ENCODE measurements at places on chromosomes 5 and 9.

DNA sequence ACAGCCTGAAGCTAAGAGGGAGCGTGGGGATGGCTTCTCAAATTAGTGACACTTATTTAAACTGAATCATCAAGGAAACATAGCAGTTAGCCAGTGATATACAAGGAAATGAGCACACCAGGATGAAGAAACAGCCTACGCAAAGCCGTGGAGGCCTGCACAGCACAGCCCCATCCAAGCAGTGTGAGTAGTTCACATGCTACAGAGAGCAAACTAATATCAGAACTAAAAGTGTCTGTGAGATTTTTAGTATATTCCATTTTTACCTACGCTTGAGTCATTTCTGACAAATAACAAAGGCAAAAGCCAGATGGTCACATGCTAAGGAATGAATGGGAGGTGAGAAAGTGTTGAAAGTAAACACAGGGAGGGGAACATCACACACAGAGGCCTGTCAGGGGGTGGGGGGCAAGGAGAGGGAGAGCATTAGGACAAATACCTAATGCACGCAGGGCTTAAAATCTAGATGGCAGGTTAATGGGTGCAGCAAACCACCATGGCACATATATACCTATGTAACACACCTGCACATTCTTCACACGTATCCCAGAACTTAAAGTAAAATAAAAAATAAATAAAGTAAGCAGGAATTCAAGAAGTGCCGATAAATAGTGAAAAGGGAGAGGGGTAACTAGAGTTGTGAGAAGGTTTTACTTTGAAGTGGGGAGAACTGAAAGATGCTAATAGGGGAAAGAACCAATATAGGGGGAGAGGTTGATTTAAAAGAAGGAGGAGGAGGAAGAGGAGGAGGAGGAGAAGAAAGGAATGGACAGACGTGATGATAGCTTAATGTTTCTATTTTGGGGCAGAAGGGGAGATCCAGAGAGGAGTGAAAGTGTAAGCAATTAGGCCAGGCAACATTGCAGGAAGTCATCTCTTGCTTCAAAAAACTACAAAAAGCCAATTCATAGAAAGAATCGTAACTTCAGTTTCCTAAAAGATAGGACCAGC lies 100.9 kb upstream of the PTGER4 start:
- DNase-seq: no peak

GRCh38 chr5:124040799-124041198 lies 528.8 kb downstream of the CSNK1G3 start:
- DNase-seq: no peak

- no peak for DNase-seq
Measured at GRCh38 chr9:134564431-134565170, 77.0 kb upstream of the COL5A1 start.

GRCh38 chr5:79901631-79902030 lies 89.4 kb downstream of the MTX3 start:
- DNase-seq: no peak

DNA sequence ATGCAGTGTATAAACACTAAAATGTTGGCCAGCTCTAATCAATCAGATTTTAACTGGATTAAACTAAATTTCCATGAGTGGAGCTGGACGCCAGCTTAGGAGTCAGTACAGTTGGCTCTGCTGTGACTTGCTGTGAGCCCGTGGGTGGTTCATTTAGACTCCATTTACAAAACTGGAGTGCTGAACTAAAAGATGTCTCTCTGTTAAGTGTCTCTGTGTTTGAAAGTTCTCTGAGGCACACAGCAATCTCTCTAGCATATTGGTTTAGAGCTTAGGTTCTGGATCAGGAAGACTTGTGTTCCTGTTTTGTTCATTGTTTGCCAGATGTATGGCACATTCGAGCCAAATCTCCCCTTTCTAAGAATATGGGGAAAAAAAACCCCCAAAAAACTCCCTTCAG lies 28.0 kb upstream of the ARL14EPL start:
- no peak for DNase-seq

GRCh38 chr5:97095318-97095732 lies 47.1 kb downstream of the LIX1 start:
- DNase-seq: no peak
